KG1 (cell line): ENCODE measurements at places on chromosomes 3 and 15.

DNA sequence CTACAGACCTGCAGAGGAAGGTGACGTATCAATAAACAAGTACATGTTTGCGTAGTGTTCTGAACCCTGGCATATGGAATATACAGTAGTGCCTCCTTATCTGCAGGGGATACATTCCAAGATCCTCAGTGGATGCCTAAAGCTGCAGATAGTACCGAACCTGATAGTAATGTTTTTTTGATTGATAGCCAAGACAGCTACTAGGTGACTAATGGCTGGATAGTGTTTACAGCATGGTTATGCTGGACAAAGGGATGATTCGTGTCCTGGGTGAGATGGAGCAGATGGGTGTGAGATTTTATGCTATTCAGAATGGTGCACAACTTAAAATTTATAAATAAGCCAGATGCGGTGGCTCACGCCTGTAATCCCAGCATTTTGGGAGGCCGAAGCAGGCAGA lies 55.8 kb upstream of the IGF2BP2 start:
- no peak for DNase-seq

GRCh38 chr3:83683937-83684598 lies 1274.7 kb upstream of the CADM2 start:
- DNase-seq, result no peak

DNA sequence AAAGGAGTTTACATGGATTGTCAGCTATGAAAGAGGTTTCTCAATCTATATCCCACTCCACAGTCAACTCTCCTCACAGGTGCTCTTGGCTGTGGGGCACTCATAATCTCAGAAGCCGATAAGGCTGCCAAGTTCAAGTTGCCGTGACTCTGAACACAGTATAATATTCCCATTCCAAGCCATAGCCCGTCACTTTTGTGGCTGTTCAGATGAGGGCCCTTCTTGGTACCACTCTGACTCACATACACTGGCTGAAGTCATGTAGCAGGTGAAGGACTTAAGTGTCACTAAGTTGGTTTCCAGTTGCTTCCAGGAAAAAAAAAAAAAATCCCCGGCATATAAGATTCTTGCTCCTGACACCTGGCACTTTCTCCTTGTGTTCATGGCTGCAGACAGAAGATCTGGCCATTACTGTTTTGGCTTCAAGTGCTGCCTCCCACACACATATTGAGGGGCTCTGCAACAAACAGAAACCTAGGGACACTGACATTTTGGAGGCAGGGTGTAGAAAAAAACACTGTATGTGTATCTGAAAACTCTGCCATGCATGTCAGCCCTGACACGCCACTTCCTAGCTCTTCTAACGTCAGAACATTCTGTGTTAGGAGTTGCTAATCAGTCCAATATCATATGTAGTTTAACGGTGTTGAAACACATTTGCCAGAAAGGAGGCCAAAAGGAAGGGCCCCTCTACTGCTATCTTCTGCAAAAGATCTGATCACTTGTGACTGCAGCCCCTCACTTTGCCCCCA lies 170.2 kb upstream of the ICE2 start:
- no peak for DNase-seq

- DNase-seq, result no peak
Measured at GRCh38 chr15:57857871-57858270, 151.4 kb downstream of the POLR2M start.

DNA sequence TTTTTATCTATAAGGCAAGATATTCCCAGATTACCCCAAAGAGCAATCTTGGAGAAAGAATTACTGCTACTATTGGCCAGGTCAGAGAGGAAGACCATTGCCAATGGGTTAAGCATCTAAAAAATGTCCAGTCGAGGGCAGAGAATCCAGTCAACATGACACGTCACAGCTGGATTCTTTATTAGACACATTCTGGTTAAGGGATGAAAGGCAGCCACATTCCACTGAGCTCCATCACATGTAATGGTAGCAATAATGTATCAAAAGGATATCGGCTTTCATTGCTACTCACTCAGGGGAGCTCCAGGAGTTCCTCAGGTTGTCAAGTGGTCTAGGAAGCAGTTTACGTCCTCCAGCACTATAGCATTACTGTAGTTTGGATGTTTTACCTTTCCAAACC lies 421.1 kb downstream of the PLOD2 start:
- no peak for DNase-seq
